RWPE2 (cell line): ENCODE measurements at places on chromosomes 3 and 15.

- no peak overlapping the region for H3K4me3 ChIP-seq
- DNase-seq = no peak
These were observed 479.4 kb downstream of the RBMS3 start for GRCh38 chr3:29760226-29760685.

- H3K4me3 ChIP-seq = no peak overlapping the region
- DNase-seq = no peak
- no peaks in the 10 kb centered on the region for H3K27me3 ChIP-seq
- H3K36me3 ChIP-seq = no peaks in the 10 kb centered on the region
- H3K4me1 ChIP-seq = peaks cover 18% of the 10 kb centered on the region
These were observed 39.4 kb upstream of the ATP13A3 start for GRCh38 chr3:194526164-194526563.

GRCh38 chr3:13792512-13793371 is 87.1 kb downstream of the WNT7A start:
- no peaks in the 10 kb centered on the region for H3K4me1 ChIP-seq
- H3K27me3 ChIP-seq = no peaks in the 10 kb centered on the region
- no peaks in the 10 kb centered on the region for H3K36me3 ChIP-seq
- DNase-seq = no peak
- no peak overlapping the region for H3K27ac ChIP-seq
- no peak overlapping the region for H3K4me3 ChIP-seq

GRCh38 chr3:164094546-164094945 is 983.8 kb downstream of the SI start:
- H3K4me1 ChIP-seq = no peaks in the 10 kb centered on the region
- H3K4me3 ChIP-seq = no peak overlapping the region
- DNase-seq = no peak
- no peaks in the 10 kb centered on the region for H3K36me3 ChIP-seq
- no peaks in the 10 kb centered on the region for H3K27me3 ChIP-seq

- peaks cover 6% of the 10 kb centered on the region for H3K4me1 ChIP-seq
- peaks cover 5% of the 10 kb centered on the region; the same call in 1 of the 2 replicates for H3K36me3 ChIP-seq
- no peaks in the 10 kb centered on the region for H3K27me3 ChIP-seq
- H3K4me3 ChIP-seq = no peak overlapping the region
- no peak for DNase-seq
These were observed 44.2 kb downstream of the MGLL start for GRCh38 chr3:127777921-127778656.

- no peak overlapping the region for H3K4me3 ChIP-seq
- H3K27ac ChIP-seq = no peak overlapping the region
- DNase-seq = no peak
- H3K27me3 ChIP-seq = no peaks in the 10 kb centered on the region
- H3K4me1 ChIP-seq = no peaks in the 10 kb centered on the region
- H3K36me3 ChIP-seq = no peaks in the 10 kb centered on the region
These were observed 56.8 kb upstream of the PEX5L start for GRCh38 chr3:180093535-180093934.

GRCh38 chr3:123668906-123669305 is 84.1 kb upstream of the HACD2 start:
- no peaks in the 10 kb centered on the region for H3K36me3 ChIP-seq
- H3K4me1 ChIP-seq = no peaks in the 10 kb centered on the region
- no peak overlapping the region for H3K4me3 ChIP-seq
- no peaks in the 10 kb centered on the region for H3K27me3 ChIP-seq
- H3K27ac ChIP-seq = no peak overlapping the region
- no peak for DNase-seq

DNA sequence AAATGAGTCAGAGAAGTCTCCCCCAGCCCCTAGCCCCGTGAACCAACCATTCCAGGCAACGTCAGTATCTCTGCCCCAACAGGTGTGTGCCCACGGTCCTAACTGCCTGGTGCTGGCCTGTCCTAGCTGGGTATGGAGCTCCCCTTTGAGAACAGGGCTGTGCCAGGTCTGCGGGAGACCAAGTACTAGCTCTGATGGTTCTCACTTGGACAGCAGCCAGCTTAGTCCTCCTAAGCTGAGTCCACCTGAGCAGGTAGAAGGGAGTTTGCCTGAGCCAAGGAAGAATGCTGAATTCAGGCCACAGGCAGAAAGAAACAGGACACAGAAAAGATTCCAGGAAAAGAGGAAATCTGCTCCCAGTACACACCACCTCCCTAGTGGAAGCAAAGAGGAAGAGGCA is 33.1 kb upstream of the PARL start:
- no peak overlapping the region for H3K27ac ChIP-seq
- H3K36me3 ChIP-seq = peaks cover 10% of the 10 kb centered on the region

- DNase-seq = no peak
- no peaks in the 10 kb centered on the region for H3K36me3 ChIP-seq
- no peaks in the 10 kb centered on the region for H3K27me3 ChIP-seq
- H3K27ac ChIP-seq = no peak overlapping the region
- H3K4me3 ChIP-seq = no peak overlapping the region
These were observed 30.0 kb upstream of the SLC6A1 start for GRCh38 chr3:10962481-10963036.

- H3K27me3 ChIP-seq = no peaks in the 10 kb centered on the region
- no peaks in the 10 kb centered on the region for H3K4me1 ChIP-seq
- no peak overlapping the region for H3K4me3 ChIP-seq
- no peak for DNase-seq
- H3K36me3 ChIP-seq = peaks cover 40% of the 10 kb centered on the region
- H3K27ac ChIP-seq = no peak overlapping the region
These were observed 11.0 kb upstream of the PCYT1A start for GRCh38 chr3:196298521-196298920.

DNA sequence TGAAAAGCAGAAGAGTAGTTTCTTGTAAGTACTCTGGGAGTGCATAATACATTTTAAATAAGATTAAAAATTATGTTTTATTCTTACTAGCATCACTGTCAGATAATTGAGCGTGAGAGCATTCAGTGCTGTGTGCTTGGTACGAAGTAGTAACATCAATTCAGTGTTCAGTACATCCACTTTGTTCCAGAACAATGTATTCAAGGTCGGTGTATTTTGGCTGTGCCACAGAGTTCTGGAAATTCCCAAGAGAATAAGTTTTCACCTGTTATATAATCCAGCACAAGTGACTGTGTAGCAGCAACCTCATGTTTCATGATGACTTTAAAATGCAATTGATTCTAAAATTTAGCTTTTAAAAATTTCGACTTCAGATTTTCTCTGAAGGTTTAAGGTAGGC is 130.6 kb downstream of the IGF1R start:
- H3K27me3 ChIP-seq = no peaks in the 10 kb centered on the region
- 0 out of 2 replicates have a peak, but pooled peaks cover 3% of the 10 kb centered on the region for H3K36me3 ChIP-seq
- H3K27ac ChIP-seq = peak overlapping the region; percentile 37

GRCh38 chr3:46100812-46101211 is 73.5 kb upstream of the XCR1 start:
- H3K4me1 ChIP-seq = no peaks in the 10 kb centered on the region
- no peak overlapping the region for H3K27ac ChIP-seq
- no peaks in the 10 kb centered on the region for H3K27me3 ChIP-seq

- peaks cover 8% of the 10 kb centered on the region for H3K36me3 ChIP-seq
- no peak overlapping the region for H3K27ac ChIP-seq
- H3K27me3 ChIP-seq = no peaks in the 10 kb centered on the region
- no peak for DNase-seq
- H3K4me3 ChIP-seq = no peak overlapping the region
- H3K4me1 ChIP-seq = no peaks in the 10 kb centered on the region
These were observed 121.6 kb downstream of the RBPMS2 start for GRCh38 chr15:64653757-64654156.

- DNase-seq = no peak
- no peak overlapping the region for H3K4me3 ChIP-seq
- H3K27ac ChIP-seq = no peak overlapping the region
- H3K4me1 ChIP-seq = peaks cover 6% of the 10 kb centered on the region
- H3K36me3 ChIP-seq = no peaks in the 10 kb centered on the region
These were observed 19.9 kb upstream of the PDE8A start for GRCh38 chr15:84961707-84962106.

- no peak overlapping the region for H3K4me3 ChIP-seq
- H3K27ac ChIP-seq = no peak overlapping the region
- no peaks in the 10 kb centered on the region for H3K36me3 ChIP-seq
- no peaks in the 10 kb centered on the region for H3K4me1 ChIP-seq
- H3K27me3 ChIP-seq = no peaks in the 10 kb centered on the region
These were observed 1.5 kb upstream of the SLC24A5 start for GRCh38 chr15:48119277-48119676.

GRCh38 chr15:59591356-59591755 is 20.2 kb upstream of the GCNT3 start:
- no peaks in the 10 kb centered on the region for H3K27me3 ChIP-seq
- H3K4me3 ChIP-seq = no peak overlapping the region
- no peak for DNase-seq
- H3K27ac ChIP-seq = no peak overlapping the region
- H3K36me3 ChIP-seq = no peaks in the 10 kb centered on the region

- H3K27ac ChIP-seq = no peak overlapping the region
- DNase-seq = no peak
- peak overlapping the region; percentile 9 for H3K4me3 ChIP-seq
- H3K36me3 ChIP-seq = no peaks in the 10 kb centered on the region
These were observed 85.6 kb upstream of the PIAS1 start for GRCh38 chr15:67968564-67968963.
